Neuronal stem cell (in vitro differentiated cells): ENCODE measurements at places on chromosomes 5 and 9.

DNA sequence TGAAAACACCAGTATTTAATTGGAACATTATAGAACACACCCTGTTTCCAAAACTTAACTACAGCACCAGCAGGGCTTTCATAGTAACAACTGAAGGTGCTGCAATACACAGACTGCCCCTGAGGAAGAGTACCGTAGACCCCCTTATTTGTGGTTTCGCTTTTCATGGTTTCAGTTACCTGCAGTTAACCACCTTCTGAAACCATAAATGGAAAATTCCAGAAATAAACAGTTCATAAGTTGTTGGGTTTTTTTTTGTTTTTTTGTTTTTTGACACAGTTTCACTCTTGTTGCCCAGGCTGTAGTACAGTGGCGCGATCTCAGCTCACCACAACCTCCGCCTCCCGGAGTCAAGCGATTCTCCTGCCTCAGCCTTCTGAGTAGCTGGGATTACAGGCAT lies 9.5 kb upstream of the GLDC start:
- no peak for DNase-seq

GRCh38 chr5:68289498-68289897 lies 73.9 kb downstream of the PIK3R1 start:
- DNase-seq: no peak

DNA sequence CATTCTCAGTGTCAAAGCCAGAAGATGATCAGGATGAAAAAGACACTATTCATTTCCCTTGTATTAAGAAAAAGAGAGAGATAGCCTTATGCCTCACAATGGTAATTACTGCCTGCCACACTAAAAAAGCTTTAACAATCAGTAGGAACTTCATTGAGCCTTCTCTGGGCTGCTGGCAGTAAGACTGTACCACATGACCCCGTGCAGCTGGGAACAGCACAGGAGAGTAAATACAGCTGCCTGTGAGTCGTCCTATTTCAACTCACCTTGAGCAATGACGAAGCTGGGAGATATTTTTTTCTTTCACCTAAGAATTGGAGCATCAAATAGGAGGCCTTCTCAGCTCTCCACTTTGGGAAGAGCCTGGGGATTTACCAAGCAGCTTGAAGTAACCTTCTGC lies 316.3 kb downstream of the GABRB2 start:
- no peak for DNase-seq

GRCh38 chr5:60436518-60436917 lies 263.4 kb downstream of the DEPDC1B start:
- DNase-seq: no peak

DNA sequence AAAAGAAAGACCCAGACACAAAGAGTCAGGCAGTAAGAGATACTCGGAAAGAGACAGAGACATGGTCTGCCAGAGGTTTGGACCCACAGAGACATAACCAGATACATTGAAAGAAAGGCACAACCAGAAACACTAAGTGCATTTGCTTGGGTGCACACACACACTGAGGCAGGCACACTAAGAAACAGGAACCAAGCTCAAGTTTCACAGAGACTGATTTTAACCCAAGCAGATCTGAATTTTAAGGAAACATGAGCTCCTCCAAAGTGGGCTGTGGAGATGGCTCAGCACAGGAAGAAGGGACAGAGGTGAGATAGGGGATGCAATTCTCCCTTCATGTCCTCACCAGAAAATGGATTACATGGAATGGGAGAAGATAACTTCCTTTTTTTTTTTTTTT lies 9.5 kb downstream of the AQP3 start:
- DNase-seq: no peak

GRCh38 chr5:119379096-119379495 lies 23.3 kb downstream of the TNFAIP8 start:
- DNase-seq: no peak

DNA sequence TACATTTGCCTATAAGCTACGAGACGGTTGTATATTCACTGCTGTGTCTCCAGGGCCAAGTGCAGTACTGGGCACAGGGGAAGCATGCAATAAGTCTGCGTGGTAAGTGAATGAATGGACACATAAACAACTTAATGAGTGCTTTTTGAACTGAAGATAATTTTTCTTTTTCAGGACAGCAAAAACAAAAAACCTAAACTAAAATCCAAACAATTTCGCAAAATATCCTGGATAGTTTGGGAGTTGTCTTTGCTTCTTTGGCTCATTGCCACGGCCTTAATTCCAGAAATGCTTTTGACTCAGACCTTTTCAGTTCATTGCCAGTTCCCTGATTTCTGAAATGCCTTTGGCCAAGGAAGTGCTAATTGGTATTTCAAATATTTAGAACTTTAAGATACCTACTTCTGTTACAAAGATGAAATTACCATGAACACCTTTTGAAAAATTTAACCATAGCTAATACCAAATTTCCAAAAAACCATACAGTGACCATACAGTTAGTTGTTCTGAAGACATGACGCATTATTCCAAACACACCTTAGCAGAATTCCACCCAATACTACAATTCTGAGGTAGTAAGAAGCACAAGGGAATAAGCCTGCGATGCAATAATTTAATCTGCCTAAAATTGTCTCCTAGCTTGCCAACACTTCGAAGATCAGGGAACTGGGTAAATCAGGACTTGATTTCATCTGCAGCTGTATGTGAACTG lies 42.8 kb downstream of the TEK start:
- DNase-seq: no peak

GRCh38 chr5:135246605-135246922 lies 152.5 kb downstream of the MACROH2A1 start:
- no peak for DNase-seq

DNA sequence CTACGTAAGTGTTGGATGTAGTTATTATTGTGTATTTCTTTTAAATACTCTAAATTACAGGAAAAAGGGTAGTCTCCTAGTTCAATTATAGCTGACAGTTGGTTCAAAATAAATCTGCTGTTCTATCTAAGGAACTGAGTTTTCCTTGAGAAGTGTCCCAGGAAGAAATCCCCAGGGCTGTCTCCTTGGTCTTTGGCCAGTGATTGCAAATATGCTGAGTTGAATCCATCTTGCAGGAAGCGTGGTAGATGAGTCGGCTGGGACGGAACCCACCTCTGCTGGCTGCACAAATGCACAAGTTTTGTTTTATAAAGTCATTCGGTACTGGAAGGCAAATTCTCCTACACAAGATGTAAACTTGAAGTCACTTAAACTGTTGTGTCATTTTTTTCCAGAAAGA lies 30.2 kb upstream of the HOMER1 start:
- no peak for DNase-seq

DNA sequence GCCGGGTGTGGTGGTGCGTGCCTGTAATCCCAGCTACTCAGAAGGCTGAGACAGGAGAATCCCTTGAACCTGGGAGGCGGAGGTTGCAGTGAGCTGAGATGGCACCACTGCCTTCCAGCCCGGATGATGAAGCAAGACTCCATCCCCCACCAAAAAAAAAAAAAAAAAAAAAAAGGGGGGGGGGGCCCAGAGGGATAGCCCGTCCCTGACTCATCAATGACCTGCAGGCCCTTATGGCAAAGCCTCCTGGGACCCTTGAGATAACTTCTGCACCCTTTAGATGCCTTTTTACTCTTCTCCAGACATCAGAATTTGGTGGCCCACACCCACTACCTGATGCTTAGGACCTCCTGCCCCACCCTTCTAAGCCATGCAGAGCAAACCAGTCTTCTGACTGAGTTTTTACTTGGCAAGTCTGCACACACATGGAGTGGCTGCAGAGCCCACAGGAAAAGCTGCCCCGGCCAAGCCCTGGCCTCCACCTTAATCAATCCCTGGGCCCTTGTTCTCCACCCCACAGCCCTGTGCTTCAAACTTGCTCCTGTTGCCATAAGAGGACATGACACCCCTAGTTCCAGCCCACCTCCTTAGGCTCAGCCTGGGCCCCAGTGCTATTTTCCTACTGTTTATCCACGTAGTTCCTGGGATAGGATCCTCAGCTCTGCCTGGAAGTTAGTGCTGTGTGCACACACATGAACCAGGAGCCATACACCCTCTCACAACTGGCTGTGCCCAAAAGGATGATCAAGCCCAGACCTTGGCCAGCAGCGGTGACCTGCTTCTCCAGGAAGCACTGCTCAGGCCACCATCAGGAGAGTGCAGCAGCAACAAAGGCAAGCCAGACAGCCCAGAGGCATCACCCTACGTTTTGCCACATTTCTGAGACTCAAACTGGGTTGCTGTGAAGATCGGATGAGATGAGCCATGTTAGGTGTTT lies 5.1 kb downstream of the MGAT1 start:
- DNase-seq: no peak

GRCh38 chr5:122405751-122406150 lies 93.7 kb downstream of the SNCAIP start:
- DNase-seq: no peak

- DNase-seq: no peak
These were observed 77.5 kb downstream of the RXRA start for GRCh38 chr9:134403682-134404301.

DNA sequence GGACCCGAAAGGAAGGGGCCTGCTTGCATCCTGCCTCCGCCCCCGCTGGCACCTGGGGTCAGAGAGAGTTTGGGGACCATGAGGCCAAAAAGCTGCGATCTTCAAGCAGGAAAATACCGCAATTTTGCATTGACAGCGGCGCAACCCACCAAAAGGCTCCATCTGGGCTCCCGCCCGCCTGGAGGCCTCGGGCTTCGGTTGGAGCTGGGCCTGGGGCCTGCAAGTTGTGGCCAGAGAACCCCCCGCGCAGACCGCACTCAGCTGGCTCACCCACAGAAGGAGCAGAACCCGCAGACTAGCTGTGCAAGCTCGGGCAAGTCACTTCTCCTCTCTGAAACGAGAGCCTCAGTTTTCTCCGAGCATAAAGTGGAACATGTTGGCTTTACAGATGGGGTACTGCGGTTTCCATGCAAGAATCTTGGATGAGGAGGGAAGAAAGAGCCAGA lies 1.3 kb downstream of the NR5A1 start:
- DNase-seq: no peak

- no peak for DNase-seq
These were observed 266.8 kb downstream of the ARHGEF28 start for GRCh38 chr5:73892806-73893205.

GRCh38 chr9:120294003-120294402 lies 286.0 kb downstream of the CDK5RAP2 start:
- no peak for DNase-seq

GRCh38 chr9:31745886-31746285 lies 638.6 kb upstream of the ACO1 start:
- no peak for DNase-seq

- no peak for DNase-seq
These were observed 395.0 kb upstream of the SMARCA2 start for GRCh38 chr9:1619915-1620710.

GRCh38 chr5:13698885-13699284 lies 245.6 kb downstream of the DNAH5 start:
- DNase-seq: no peak

GRCh38 chr9:108779551-108780325 lies 76.0 kb downstream of the ACTL7B start:
- no peak for DNase-seq

- DNase-seq: no peak
These were observed 130.4 kb downstream of the CRB2 start for GRCh38 chr9:123486431-123486830.

DNA sequence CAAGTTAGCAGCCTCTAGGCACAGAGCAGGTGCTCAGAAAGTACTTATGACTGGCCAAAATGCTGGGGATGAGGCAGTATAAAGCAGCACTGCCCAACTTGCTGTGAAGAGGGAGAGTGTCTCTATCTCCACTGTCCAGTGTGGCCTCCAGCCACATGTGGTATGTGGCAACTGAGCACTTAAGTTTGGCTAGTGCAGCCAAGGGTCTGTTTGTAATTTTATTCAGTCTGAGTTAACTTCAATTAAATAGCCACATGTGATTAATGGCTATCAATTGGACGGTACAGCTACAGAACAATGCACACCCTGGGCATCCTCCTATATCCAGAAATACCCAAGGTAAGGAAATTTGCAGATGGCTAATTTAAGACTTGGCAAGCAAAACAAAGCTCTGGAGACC lies 26.9 kb downstream of the ROR2 start:
- DNase-seq: no peak

GRCh38 chr9:136295542-136296433 lies 8.1 kb downstream of the CCDC187 start:
- no peak for DNase-seq
